ENCODE measurements at places on chromosomes 5 and 9. TPM values are rescaled to one million over a fixed set of nuclear protein-coding genes. Genes with fewer than 3 reads are reported as not detected.

DNA sequence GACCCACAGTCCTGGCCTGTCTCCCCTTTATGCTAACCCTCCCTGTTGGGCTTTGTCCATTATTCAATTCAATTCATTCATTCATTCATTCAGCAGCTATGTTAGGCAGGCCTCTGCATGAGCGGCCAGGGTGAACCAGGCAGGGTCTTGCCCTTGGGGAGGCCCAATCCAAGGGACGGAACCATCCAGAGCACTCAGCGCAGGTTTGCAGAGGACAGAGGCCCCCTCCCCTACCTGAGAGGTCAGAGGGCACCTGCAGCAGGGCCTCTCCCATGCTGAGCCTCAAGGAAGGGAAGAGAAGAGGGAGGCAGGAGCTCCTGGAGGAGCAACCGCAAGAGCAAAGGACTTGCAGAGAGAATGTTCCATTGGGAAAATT, 61.4 kb downstream of the C9orf50 start:
- DNase-seq: no peak

GRCh38 chr5:113034182-113034773, 57.7 kb downstream of the DCP2 start:
- DNase-seq: no peak

DNA sequence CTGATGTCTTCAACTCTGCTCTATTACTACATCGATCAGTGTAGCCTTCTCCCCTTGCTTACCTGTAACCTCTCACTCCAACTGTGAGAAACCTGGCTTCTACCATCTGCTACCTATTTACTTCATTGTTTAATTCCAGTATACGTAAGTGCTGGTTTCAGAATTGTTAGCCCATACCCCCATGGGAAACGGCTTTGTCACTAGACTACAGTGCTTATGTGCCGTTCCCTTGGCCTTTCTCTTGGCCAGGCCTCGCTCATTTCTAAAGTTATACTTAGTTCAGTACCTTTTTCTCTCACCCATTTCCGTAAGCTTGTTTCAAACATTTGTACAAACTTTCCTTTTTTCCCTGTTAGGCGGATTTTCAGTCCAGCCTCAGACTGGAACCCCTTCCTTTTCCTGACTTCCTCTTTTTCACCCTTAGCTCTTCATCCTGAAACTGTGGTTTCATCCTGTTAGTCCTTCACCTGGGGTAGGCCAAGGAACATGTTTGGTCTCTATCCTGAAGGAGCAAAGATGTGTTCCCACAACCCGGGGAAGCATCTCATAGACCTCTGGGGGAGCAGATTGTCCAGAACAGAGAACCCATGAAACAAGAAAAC, 21.7 kb downstream of the ALG2 start:
- no peak for DNase-seq

- DNase-seq: no peak
These were observed 246.6 kb downstream of the ARL15 start for GRCh38 chr5:54063817-54064216.

- DNase-seq: no peak
These were observed 11.6 kb downstream of the NAIP start for GRCh38 chr5:71013575-71013974.

- no peak for DNase-seq
These were observed 159.7 kb downstream of the PBX3 start for GRCh38 chr9:125906893-125907292.

DNA sequence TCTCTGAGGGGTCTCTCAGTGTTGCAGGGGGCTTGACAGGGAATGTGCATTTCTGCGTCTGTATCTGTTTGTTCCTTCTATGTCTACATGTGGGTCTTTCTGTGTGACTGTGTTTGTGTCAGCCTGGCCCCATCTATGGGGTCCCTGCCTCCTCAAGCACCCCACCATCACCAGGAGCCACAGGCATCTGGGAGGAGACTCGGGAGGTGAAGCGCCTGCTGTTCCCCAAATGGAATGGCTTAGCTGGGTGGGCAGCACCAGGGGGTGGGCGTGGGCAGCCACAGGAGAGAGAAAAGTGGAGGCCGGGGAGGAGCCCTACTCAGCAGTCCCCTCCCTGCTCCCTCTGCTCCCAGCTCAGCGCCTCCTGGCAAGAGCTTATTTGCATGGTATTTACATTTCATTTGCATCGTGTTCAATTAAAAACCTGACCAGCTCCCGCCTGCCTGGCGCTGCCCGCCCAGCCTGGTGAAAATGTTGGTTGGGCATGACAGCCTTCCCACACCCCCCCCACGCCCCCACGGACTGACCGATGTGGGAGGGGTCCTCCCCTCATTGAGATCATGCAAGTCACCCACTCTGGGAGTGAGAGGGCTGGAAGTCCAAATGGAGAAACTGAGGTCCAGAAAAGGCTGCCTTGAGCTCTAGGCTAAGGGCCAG, 50.5 kb downstream of the CXXC5 start:
- DNase-seq: no peak

- peak; percentile 24 for DNase-seq
These were observed 36.1 kb downstream of the CAAP1 start for GRCh38 chr9:26856413-26857032.

DNA sequence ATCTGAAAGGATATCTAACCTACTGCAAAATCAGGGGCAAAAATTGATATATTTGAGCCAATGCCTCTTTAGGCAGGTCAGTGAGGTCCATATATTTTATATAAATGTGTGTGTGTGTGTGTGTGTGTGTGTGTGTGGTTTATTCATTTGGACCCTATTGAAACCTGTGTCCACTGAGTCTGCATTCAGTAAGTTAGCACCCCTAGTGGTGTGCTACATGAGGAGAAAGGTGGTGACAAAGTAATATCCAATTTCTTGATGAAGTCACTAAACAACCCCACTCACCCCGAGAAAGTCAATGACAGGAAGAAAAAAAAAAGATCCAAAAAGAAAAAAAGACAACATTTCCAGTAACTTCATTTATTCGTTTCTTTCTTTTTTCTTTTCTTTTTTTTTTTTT, 4.1 kb downstream of the FBXW11 start:
- no peak for DNase-seq

GRCh38 chr9:89505911-89506310, 8.0 kb upstream of the SEMA4D start:
- no peak for DNase-seq

DNA sequence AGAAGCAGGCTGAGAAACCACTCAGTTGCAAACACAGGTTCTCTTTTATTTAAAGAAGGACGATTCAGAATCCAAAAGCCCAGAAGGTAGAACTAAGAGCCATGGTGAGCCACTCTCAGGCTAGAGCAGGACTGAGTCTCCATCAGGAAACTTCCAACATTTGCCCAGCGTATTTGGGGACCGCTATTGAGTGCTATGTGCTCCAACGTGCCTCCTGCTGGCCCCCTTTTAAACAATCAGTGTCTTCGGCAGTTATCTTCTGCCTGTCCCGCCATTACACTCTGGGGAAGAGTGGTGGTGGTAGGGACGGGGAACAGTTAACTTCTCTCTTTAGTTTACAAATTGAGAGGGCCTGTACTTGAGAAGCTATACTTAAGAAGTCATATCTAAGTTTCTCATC, 78.1 kb downstream of the DENND1A start:
- DNase-seq: no peak

DNA sequence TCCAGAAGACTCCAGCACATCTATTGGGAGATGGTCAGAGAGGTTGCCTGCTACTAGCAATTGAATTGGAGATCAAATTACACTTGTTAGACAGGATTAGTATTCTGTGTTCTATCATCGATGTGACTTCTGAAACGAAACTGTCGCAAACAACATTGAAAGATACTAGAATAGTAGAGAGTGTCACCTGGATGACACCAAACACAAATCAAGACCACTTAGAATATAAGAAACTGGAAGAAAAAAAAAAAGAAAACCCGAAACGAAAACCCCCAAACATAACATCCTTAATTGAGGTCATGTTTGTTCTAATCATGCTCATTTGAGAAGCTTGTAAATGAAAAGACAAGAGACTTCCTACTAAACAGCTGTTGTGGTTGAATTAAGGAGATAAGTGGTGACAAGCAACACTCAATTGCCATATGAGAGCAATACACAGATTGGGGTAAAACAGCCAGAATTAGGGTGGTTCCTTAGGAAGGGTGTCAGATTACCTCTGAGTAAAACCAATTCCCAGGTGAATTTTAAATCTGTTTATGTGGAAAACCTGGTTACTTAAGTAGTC, 97.6 kb downstream of the BASP1 start:
- DNase-seq: no peak

DNA sequence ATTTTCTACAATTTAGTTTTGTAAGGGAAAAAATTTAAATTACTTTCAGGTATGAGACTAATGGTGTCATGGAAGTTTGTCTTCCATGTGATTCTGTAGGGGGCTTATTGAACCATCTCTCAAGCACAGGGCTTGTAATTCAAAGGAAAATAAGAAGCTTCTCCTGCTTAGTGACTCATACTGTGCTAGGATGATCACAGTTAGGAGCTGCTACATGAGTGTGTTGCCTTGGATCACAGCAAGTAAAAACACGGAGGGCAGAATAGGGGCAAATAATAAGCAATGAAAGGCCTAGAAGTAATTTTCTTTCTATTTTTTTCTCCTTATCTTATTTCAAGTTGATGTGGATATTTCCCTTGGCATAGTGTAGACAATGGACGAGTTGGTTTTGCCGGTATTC, 28.9 kb downstream of the TMEM167A start:
- no peak for DNase-seq

DNA sequence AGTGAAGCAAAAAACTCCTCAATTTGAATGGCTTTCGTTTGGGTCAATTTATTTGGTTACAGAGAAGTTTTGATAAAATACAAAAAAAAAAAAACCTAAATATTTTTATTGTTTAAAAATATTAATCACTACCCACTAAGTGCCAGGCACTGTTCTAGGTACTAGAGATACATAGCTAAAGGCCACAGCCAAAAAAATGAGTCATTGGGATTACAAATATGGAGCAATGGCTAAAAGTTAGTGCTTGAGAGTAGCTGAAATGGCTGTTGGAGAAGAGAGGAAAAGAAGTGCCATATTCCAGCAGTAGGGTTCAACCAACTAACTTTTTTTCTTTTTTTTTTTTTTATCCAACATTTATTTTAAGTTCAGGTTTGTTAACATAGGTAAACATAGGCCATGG, 130.1 kb upstream of the PTGER4 start:
- DNase-seq: no peak

DNA sequence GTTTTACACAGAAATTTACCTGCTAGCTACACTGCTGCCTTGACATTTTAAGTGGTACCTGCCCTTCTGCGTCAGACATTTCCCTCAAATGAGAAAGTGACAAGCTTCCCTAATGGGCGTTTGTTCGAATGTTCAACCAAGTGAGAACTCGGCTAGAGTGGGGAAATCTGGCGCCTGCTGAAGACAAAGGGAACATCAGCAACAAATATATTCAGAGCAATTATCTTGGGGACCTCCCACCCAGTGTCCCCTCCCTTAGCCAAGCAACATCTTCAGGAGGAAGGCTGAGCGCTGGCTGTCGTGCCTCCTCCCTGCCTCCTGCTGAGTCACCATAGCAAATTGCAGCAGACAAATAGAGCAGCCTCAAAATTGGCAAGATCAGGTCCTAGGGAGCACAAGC, 57.1 kb downstream of the MFAP3 start:
- no peak for DNase-seq

PPP2R2B gene
- total RNA-seq: 1.0 TPM

PCDHB4 gene
- total RNA-seq: not detected

FAXDC2 gene
- total RNA-seq: not detected
